NCI-H1092 (cell line): ENCODE measurements at places on chromosomes 1 and 21.

- no peak for DNase-seq
These were observed 1.4 kb upstream of the SRRM1 start for GRCh38 chr1:24641646-24642151.

DNA sequence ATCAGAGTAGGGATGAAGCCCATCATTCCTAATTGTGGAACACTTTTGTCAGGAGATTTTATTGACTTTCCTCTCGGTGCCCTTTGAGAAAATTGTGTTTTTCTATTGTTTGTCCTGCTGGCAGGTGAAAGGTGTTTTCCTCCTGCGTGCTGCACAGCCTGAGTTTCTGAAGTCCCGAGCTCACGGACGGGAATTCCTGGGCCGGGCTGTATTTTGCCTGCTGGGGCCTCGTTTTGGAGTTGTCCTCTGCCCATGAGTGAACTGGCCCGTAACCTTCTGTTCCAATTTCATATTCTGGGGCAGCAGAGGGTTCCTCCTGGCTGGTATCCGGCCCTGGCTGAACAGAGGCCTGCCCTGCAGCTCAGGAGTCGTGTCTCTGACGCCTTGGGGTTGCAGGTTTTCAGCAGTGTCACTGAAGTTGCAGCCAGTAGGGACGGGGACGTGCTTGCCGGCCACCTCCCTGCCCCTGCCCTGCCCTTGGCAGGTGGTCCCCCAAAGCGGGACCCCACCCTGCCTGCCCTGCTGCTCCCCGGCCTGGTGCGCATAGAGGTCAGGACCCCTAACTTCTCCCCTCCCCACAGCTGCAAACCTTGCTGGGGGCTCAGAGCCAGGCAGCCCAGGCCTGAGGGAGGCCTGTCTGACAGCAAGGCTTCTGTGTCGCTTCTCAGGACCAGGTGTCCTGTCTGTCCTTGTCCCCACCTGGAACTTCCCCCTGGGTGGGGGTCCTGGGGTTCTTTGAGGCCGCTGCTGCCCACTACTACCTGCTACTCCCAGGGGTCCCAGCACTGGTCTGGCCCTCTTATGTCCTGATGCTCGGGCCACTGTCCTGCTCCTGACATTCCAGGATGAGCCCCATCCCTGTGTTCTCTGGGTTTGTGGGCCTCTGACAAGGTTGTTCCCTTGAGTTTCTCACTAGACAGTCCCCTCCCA, 49.0 kb downstream of the SLX9 start:
- no peak for DNase-seq

- peak; percentile 13 for DNase-seq
These were observed 26.7 kb downstream of the BTG3 start for GRCh38 chr21:17585875-17586450.

GRCh38 chr1:240599299-240599698, 12.7 kb downstream of the GREM2 start:
- DNase-seq = no peak

- no peak for DNase-seq
These were observed 37.9 kb downstream of the GABPA start for GRCh38 chr21:25772686-25773085.

DNA sequence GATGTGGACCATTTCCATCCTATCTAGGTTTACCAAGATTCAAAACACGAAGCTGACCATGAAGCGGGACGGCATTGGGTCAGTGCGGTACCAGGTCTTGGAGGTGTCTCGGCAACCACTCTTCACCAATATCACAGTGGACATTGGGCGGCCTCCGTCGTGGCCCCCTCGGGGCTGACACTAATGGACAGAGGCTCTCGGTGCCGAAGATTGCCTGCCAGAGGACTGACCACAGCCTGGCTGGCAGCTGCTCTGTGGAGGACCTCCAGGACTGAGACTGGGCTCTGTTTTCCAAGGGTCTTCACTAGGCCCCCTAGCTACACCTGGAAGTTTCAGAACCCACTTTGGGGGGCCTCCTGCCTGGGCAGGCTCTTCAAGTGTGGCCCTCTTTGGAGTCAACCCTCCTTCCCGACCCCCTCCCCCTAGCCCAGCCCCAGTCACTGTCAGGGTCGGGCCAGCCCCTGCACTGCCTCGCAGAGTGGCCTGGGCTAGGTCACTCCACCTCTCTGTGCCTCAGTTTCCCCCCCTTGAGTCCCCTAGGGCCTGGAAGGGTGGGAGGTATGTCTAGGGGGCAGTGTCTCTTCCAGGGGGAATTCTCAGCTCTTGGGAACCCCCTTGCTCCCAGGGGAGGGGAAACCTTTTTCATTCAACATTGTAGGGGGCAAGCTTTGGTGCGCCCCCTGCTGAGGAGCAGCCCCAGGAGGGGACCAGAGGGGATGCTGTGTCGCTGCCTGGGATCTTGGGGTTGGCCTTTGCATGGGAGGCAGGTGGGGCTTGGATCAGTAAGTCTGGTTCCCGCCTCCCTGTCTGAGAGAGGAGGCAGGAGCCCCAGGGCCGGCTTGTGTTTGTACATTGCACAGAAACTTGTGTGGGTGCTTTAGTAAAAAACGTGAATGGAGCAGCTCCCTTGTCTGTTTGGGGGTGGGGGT, 864 bp upstream of the CCDC24 start:
- DNase-seq = no peak

DNA sequence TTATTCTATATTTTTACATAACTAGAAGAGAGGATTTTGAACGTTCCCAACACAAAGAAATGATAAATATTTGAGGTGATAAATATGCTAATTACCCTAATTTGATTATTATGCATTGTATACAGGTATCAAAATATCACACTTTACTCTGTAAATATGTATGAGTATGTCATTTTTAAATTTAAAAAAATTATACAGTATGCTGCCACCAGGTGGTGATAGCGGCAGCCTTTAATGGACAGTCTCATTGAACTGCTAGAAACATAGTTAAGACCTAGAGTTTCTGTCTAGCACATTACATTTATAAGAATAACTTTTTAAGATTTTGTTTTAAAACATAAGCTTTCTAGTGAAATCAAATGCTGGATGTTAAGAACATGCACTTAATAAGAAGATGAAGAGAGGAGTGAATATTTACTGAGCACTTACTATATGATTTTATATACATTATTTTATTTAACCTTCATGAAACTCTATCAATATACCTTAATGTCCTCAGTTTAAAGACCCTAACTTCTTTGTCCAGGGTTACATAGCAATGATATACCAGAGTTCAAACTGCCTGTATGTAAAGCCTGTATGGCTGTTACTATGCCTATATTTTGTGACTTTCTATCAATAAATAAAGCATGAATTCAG, 207.1 kb downstream of the NUF2 start:
- no peak for DNase-seq

- DNase-seq = no peak
These were observed 23.5 kb downstream of the RNASEL start for GRCh38 chr1:182565537-182565936.

DNA sequence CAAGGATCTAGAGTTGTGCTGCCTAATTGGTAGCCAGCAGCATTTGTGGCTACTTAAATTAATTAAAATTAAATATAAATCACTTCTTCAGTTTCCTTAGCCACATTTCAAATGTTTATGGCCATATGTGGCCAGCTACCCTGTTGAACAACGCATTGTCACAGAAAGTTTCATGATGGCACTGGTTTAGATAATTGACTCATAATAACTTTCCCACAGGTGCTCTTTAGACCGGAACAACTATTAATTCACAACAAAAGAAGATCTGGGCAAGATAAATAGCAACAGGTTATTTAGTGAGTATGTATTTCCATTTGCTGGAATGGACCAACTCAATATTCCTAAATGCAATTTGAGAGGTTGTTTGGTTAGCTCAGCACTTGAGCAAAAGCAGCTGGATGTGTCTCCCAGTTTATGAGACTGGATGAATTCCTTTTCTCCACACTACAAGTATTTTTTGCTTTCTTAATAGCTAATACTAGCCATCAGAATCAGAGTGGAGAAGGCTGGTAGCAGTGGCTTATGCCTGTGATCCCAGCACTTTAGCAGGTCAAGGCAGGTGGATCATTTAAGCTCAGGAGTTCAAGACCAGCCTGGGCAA, 3.7 kb upstream of the AMIGO1 start:
- DNase-seq = no peak

GRCh38 chr1:99084562-99084961, 79.9 kb upstream of the PLPPR5 start:
- no peak for DNase-seq

- DNase-seq = no peak
These were observed 11.4 kb upstream of the ADAR start for GRCh38 chr1:154619181-154619948.

DNA sequence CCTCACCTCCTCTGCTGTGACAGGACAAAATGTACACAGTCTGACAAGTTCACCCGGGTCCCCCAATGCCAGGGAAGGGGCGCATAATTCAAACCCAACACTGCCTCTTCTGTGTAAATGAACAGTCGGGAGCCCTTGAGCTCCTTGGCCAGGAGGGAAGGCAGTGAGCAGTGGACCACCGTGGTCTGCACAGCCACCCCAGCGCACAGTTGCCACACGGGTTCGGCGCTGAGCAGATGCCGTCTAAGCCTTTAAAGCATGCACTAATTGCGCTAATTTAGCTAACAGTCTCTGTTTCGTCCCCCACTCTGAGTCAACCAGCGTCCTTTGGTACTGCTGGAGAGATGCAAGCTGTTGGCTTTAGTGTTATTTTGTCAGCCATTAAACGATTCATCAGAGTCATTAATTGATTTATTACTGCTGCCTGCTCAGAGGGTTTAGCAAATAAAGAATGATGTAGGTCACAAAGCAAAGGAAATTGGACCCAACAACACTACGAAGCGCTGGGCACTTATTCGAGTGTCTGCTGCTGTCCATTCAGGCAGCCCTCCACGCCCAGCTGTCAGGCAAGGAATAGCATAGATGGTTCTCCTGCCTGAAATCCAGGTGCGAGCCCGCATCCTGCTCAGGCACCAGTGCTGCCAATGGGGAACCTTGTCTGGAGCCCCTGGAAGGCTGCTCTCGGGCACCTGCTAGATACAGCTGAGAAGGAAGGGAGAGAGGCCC, 91.5 kb downstream of the MRPL37 start:
- DNase-seq = no peak

GRCh38 chr1:208852911-208853310, 608.7 kb upstream of the PLXNA2 start:
- no peak for DNase-seq

DNA sequence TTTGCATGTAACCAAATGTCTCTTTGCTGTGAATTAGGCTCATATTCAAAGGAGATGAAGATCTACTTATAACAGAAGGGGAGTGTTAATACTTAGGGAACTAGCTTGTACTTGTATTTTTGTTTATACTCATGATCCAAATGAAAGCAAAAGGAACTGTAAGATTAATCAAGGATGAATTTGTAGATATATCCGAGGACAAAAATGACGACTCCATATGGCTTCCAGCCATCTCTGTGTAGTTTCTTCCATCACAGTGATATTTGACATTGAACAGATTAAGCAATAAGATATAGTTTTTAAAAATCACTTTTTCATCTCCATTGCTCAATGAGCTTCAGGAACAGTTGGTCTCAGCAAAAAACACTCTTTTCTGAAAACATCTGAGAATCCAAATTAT, 257.4 kb upstream of the CAMK1G start:
- DNase-seq = no peak

GRCh38 chr1:53629101-53629691, 109.8 kb downstream of the GLIS1 start:
- no peak for DNase-seq
